ENCODE measurements at places on chromosomes 6 and 20.

DNA sequence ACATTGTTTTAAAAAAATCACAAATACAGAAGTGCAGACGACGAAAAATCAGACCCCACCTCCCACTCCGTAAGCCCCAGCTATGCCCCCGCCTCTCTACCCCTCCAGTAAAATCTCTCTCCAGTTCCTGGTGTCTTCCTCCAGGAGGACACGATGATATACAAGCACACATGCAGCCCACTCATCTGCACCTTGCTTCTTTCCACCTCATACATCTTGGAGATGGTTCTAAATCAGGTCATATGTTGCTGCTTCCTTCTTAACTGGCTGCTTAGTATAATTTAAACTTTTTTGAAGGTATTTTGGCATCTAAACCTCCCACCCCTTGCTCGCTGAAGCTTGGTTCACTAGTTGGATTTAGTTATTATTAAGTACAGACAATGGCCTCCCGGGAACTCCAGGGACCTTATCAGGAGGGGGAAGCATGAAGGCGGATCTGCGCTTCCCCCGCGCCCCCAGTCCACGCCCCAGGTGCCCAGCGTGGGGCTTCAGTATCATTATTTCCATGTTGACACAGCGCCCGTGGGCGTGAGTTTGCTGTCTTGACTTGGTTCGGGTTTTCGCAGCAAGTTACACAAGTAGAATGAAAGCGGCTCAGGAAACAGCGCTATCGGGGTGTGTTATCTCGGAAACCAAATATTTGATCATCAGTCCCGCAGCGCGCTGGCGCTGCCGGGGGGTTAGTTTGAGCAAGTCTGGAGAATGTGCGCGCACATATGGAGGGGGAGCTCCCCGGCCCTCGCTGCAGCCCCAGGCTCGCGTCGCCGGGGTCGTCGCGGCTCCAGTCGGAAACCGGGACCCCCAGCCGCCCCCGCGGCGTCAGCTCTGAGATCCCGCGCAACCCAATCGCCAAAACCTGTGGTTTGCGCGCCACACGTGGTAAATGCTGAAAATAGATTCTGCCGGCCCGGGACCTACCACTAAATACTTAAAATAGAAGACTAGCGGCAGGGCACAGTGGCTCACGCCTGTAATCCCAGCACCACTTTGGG, 2.3 kb downstream of the BMP7 start:
- no peak for DNase-seq

GRCh38 chr6:15551798-15552197, 111.0 kb downstream of the DTNBP1 start:
- no peak for DNase-seq

GRCh38 chr20:61904456-61904855, 161.2 kb downstream of the TAF4 start:
- no peak for DNase-seq

- no peak for DNase-seq
These were observed 53.0 kb downstream of the LINC00237 start for GRCh38 chr20:21053002-21053762.

DNA sequence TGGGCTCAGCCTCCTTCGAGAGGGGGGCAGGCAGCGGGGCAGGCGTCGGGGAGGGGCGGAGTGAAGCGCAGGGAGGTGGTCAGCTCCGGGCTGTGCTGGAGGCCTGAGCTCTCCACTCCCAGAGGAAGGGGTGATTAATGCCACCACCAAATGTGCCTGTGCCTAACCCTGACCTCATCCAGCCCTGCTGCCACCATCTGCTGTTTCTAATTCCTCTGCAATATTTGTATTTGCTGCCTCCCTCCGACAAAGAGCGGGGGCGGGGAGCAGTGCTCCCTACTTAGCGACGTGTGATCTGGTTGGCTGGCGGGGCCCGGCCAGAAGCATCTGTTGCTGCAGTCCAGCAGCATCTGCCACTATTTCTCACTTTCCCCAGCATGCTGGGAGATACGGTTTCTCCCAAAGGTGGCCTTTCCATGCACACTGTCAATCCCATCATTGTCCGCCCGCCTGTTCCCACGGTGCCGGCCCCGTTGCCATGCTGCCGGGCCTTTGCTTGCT, 47.0 kb downstream of the DLL1 start:
- DNase-seq, result no peak

DNA sequence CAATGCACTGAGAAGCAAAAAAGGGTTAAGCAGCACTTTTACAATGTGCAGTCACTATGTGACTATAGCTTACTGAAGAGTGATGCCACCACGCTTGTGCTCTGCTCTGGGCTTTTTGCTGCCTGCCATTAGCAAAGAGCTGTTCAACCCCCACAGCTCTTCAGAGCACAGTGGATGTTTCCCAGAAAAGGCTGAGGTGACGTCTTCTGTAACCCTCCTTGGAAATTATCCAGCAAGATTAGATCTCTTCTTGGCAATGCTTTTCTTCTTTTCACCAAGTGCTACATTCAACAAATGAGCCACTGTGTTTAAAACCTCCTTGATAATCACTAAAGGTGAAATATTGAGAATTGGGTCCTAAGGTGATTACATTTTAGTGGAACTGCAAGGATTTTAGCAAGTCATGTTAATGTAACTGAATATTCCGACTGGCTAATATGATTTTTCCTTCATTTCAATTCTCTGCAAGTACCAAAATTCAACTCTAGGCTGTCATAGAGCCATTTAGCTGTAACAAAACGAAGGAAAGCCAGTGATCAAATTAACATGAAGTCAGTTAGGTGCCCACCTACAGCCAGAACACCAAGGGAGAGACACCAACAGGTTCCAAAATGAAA, 34.9 kb downstream of the ELOVL5 start:
- DNase-seq, result peak; percentile 36

- DNase-seq, result no peak
These were observed 6.2 kb downstream of the RWDD2A start for GRCh38 chr6:83199173-83199862.

DNA sequence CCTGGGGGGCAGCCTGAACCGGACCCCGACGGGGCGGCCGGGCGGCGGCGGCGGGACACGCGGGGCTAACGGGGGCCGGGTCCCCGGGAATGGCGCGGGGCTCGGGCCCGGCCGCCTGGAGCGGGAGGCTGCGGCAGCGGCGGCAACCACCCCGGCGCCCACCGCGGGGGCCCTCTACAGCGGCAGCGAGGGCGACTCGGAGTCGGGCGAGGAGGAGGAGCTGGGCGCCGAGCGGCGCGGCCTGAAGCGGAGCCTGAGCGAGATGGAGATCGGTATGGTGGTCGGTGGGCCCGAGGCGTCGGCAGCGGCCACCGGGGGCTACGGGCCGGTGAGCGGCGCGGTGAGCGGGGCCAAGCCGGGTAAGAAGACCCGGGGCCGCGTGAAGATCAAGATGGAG, 636 bp downstream of the SRF start:
- no peak for DNase-seq

DNA sequence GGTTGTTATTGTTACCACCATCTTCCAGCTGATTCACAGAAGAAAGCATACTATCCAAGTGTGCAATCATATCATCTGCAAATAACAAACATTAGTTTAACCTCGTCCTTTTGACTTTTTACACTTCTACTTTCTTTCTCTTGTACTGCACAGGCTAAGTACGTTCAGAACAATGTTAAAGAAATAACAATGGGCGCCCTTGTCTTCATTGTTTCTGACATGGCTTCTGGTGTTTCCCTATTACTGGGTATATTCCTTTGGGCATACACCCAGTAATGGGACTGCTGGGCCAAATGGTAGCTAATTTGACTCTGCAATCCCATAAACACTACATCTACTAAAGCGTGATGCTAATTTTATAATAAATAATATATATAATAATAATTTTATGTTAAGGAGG, 146.7 kb downstream of the GJA10 start:
- no peak for DNase-seq

- no peak for DNase-seq
These were observed 73.5 kb downstream of the AKAP7 start for GRCh38 chr6:131208787-131209186.

DNA sequence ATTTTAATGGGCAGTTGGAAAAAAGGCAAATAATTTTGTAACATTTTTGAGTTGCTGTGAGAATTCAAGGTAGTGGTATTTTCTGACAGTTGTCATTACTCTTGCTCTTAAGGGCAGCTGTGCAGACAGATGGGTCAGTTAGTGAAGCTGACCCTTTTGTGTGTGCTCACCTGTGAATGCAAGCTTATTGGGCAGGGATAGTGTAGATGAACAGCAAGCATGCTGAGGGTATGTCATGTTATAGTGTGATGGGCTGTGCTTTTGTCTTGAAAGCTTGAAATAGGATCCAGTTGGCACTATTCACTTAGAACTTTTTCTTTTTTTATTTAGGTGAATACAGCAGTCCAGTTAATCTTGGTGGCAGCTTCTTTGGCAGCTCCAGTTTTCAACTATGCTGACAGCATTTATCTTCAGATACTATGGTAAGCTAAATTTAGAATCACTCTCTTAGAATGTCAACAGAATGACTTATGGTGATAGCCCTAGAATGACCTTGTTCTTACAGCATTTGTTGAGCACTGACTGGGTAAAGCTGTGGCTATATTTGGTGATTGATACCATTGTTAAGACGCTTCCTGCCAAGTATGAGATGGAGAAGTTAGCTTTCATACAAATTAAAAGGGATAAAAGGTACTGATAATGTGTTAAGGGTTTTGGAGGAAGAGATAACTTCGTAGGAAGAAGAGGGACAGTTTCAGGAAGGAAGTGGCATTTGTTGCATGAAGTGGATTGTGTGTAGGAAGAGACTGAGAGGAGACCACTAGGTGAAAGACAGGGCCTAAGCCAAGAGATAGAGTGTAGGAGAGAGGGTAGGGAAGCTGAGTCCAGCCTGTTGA, 19.5 kb downstream of the LRRN4 start:
- DNase-seq, result no peak

DNA sequence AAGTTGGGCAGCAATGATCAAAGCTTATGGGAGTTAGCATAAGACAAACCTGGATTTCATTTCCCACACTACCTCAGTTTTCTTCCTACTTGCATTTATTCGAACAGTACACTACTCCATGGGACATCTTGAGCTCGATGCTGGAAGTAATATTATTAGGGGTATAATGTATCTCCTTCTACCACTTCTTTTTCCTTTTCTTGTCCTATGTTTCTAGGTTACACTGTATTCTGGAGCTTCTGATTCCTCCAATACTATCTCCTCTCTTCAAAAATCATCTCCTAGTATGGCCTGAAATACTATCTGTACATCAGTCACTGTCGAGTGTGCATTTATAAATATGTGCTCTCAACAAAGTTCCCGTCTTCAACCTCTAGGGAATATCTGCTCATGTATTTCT, 124.4 kb downstream of the MAP7 start:
- DNase-seq, result no peak

Data from HFFc6 (cell line).